ENCODE measurements at places on chromosomes 4 and X. TPM values are rescaled to one million over a fixed set of nuclear protein-coding genes. Genes with fewer than 3 reads are reported as not detected.

Gene GBA3
- not detected for total RNA-seq

Gene SPACA5
- not detected for total RNA-seq

DNA sequence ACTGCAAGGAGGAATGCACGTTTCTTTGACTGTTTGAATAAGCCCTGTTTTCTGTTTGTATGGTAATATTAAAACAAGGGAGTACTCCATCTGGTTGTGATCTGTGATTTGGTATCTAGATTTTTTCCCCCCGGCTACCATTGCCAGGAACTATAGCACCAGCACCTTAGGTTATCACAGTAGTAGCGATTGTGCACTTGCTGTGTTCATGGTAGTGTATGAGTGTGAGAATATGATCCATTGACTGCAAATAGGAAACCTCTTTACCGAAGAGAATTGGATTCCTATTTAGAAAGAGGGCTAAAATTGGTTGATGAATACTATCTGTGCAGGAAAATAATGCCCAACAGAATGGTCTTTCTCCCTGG is 69.9 kb downstream of the LARP7 start:
- DNase-seq, result no peak

DNA sequence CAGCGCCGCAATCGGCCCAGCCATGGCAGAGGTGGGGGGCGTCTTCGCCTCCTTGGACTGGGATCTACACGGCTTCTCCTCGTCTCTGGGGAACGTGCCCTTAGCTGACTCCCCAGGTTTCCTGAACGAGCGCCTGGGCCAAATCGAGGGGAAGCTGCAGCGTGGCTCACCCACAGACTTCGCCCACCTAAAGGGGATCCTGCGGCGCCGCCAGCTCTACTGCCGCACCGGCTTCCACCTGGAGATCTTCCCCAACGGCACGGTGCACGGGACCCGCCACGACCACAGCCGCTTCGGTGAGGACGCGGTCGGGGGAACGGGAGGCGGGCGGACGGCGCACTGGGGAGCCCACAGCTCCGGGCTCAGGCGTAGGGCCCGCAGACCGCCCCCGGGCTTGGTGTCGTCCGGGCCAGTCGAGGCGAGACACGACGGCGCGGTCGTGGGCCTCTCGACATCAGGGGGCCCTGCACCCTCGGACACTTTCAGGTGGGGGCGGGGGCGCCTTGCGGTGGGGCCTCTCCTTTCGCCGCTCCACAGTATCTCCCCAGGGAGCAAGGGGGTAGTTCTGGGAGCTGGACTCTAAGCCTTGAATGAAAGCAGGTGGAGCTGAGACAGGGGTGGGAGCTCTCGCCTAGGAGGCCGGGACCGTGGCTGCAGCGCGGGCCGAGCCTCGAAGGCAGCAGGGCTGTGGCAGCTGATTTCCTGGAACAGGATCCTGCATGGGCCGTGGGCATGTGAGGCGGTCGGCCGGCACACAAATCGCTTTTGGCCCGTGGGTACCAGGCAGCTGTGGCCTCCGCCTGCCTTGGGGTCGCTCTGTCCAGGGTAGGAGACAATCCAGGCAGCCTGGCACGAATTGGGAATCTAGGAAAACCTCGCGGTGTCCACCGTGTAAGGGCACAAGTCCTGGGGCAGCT is 722 bp downstream of the FGF16 start:
- DNase-seq, result peak; percentile 20

GRCh38 chr4:4474476-4474875 is 67.4 kb downstream of the STX18 start:
- no peak for DNase-seq

GRCh38 chr4:61200187-61200915 is at the start of gene ADGRL3:
TSS of gene ADGRL3 (plus strand) at chr4:61200326.
- no peak for DNase-seq

DNA sequence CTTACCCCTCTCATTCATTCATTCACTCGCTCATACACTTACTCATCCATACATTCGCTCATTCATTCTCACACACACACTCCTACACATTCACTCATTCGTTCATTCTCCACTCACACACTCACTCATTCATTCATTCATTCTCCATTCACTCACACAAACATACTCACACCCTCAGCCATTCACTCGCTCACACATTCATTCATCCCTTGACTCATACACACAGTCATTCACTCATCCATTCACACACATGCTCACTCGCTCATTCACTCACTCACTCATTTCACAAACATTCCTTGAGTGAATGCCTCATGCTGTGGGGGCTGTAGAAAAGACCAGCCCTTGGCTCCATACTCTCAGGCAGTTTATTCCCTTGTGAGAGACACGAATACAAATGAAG is 151.1 kb upstream of the MAMLD1 start:
- no peak for DNase-seq

- DNase-seq, result no peak
Measured at GRCh38 chr4:123354701-123355100, 41.9 kb upstream of the SPRY1 start.

DNA sequence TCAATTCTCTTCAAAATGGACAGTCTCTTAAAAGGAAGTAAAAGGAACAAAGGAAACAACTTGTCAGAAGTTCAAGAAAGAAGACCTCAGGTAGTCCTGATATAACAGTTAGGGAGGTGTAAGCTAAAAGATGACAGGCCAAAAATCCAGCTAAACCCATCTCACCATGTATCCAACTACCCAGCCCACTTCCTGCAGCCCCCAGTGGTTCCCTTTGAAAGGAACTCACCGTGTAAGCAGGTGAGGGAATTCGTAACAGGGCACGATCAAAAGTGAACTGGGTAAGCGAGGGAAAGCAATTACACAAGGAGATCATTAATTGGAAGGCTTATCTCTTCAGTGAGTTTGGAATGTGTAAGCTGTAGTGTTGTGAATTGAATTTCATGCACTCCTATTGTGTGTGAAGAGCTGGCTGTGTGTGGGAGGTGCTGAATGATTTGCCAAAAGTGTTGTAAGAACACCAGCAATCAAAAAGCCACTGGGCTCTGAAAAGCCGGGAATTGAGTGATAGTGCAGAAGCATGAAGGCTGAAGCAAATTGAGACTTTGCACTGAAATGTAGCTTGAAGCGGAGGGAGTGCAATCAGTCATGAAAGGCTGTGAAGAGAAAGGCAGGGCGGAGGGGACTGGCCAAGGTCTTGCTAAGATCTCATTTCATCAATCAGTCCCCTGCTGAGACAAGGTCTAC is 914.2 kb upstream of the LCORL start:
- DNase-seq, result no peak

- no peak for DNase-seq
Measured at GRCh38 chr4:182795446-182796238, 121.5 kb downstream of the DCTD start.

DNA sequence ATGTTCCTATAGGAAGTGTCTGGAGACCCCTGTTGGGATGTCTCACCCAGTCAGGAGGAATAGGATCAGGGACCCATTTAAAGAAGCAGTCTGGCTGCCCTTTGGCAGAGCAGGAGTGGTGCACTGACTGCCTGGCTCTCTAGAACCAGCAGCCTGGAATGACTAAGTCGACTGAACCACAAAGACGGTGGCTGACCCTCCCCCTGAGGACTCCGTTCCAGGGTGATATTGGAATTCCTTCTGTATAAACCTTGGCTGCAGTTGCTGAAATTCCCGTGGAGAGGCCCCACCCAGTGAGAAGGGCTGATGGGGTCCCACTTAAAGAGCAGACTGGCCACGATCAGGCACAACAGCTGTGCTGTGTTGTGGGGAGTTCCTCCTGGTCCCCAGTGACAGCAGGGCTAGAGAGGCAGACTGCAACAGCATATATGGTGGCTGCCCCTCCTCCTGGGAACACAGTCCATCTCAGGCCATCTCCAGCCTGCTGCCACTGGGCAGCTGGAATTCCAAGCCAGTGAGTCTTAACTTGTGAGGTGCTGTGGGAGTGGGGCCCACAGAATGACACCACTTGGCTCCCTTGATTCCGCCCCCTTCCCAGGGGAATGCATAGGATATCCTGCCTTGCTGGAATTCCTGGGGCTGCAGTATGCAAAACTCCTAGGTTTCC is 41.8 kb upstream of the RLIM start:
- DNase-seq, result no peak

DNA sequence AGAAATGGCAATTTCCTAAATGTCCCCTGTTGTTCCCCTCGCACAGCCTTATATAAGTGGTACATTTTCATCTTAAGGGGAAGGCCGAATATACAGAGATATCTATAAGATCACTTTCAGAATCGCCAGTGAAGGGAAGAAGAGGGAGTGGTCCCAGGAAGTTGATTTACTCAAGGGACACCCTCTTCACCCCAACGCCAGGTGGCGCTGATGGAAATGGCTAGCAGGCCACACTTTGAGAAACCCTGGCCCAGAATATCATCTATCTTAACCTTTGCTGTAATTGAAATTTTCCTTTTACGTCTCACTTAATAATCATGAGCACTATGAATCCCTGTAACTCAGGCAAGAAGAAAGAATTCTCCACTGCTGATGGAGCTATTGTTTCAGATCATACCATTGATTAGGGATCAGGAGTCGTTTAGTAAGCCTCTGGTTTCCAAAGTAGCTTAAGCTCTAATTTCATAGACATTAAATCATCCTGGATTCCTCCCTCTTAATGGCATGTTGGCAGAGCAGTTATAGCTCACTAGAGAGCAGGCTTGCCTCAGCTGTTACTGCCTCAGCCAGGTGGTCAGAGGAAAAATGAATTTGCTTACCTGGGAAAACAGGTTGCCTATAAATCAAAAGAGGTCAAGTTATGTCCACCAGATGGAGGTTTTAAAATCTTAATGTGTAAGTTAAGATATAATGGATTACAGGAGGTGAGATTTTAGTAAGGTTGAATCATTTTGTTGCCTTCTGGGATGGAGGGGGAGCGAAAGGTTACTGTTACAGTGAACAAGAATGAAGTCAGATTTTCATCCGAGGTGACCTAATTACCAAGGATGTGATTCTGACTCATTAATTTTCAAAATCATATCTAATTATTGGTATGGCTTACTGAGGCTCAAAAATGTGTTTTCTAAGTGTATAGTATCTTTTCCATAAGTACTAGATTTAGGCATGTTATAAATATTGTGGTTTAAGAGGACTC is 941.2 kb upstream of the TENM3 start:
- peak; percentile 59 for DNase-seq

DNA sequence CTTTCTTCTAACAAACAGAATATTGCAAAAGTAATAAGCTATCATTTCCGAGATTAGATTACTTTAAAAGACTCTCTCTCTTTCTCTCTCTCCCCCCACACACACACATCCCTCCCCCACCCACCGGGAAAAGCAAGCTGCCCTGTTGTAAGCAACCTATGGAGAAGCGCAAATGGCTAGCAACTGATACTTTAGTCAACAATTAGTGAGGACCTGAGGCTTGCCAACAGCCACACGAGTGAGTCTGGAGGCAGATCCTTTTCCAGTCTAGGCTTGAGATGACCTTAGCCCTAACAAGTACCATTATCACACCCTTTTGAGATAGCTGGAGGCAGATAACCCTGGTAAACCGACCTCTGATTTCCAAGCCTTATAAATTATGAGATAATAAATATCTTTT is 19.7 kb upstream of the ADGRL3 start:
- no peak for DNase-seq

Data from psoas muscle (tissue), 8 donors.